ENCODE measurements at places on chromosomes 4 and X. TPM values are rescaled to one million over a fixed set of nuclear protein-coding genes. Genes with fewer than 3 reads are reported as not detected.

The KLF3 gene
- 87.5 TPM for total RNA-seq

The RHOXF1 gene
- 0.66 TPM for total RNA-seq

The DCAF8L2 gene
- not detected for total RNA-seq

GRCh38 chrX:55593296-55593695, 29.9 kb upstream of the FOXR2 start:
- no peak for DNase-seq
